ENCODE measurements at places on chromosomes 13 and 19.

DNA sequence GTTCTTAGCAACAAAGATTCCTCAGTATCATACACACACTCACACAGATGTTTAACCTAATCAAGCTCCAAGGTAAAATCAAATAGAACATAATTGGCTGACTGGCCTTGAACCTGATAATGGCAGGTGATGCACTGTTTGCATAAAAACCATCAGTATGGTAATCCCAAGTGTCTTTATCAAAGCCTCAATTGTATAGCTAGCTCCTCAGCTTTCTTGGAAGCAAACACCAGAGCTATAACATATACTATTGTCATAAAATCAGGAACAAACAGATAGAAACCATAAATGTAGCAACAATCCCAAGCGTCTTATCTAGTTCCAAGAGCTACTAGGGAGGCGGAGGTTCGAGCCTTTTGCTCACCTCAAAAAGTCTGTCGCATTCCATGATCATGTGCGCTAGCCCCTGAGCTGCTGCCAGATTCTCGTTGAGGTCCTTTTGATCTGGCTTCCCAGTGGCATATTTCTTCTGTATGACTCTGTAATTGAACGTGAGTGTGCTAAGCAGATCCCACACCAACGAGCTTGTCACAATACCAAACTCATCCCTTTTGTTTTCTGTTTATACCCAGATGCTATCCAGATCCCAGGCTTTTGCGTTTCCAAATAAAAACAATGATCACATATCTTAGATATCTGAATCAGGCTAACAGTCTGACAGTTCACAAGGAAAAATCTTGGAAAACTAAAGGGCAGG is 95.3 kb downstream of the KL start:
- no peak for DNase-seq

- DNase-seq, result no peak
These were observed 38.4 kb downstream of the LTBP4 start for GRCh38 chr19:40639638-40639982.

GRCh38 chr13:26482451-26483197 is 74.9 kb upstream of the WASF3 start:
- no peak for DNase-seq

DNA sequence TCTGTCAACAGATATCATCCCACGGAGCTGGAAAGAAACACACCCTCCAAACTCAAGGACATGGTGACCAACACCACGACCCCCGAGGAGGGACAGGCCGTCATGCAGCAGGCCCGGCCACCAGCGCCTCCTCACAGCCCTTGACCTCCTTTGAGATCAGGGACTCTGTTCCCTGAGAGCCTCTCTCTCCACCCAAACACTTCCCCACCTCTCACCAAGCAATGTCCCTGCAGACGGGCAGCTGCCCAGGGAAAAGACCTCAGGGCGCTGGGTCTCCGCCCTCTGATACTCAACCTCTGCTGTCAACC is 10.0 kb downstream of the SCGB2B2 start:
- DNase-seq, result no peak

GRCh38 chr13:109834973-109835720 is 48.8 kb upstream of the IRS2 start:
- DNase-seq, result no peak

- DNase-seq, result no peak
These were observed 45.7 kb upstream of the FLT1 start for GRCh38 chr13:28540612-28541011.

GRCh38 chr19:11247934-11248333 is 8.5 kb downstream of the ANGPTL8 start:
- no peak for DNase-seq

GRCh38 chr19:30284209-30284608 is 88.0 kb upstream of the ZNF536 start:
- no peak for DNase-seq

GRCh38 chr19:47377208-47377701 is 28.1 kb downstream of the DHX34 start:
- no peak for DNase-seq

GRCh38 chr13:24563087-24563486 is 50.5 kb upstream of the PARP4 start:
- no peak for DNase-seq

DNA sequence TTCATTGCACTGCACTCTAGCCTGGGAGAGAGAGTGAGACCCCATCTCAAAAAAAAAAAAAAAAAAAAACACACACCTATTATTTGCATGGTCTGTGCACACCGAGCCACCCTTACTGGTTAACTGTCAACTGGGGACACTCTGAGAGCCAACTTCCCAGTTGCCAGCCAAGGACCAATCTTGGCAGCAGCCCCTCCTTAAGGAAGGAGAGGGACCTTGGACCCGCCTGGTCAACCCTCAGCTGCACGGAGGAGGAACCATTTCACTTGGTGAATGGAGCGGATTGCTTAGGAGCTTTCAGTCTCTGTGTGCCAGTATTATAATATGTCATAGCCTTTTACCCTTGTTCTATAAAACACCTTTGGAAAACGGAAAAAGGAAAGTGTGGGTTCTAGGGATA is 24.9 kb downstream of the MICOS13 start:
- DNase-seq, result no peak

GRCh38 chr19:15453091-15453578 is 3.4 kb upstream of the WIZ start:
- DNase-seq, result no peak

All from esophagus squamous epithelium (tissue), 5 donors.